ENCODE measurements at places on chromosomes 16 and 17.

- no peak for DNase-seq
These were observed 2.3 kb downstream of the ARL4D start for GRCh38 chr17:43400943-43401717.

GRCh38 chr16:525520-526180 lies 1.9 kb upstream of the CAPN15 start:
- no peak for DNase-seq

DNA sequence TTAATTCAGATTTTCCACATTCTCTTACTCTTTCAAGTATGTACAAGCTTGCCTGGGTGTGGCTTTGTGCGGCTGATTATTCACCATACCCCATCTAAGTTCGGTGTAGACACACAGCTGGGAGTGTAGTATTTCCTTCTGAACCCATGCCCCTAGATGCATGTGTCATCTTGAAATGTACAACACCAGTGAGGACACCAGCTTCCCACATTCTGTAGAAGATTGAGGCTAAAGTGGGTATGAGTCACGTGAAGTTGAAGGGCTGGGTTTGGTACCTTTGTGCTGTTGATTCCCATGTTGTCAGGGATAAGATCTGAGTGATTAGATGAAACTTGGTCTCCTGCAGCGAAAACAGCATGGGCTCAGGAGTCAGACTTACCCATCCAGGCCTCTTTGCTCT lies 14.6 kb upstream of the DHX8 start:
- no peak for DNase-seq

- no peak for DNase-seq
These were observed 151.9 kb downstream of the SALL1 start for GRCh38 chr16:50999181-50999580.

DNA sequence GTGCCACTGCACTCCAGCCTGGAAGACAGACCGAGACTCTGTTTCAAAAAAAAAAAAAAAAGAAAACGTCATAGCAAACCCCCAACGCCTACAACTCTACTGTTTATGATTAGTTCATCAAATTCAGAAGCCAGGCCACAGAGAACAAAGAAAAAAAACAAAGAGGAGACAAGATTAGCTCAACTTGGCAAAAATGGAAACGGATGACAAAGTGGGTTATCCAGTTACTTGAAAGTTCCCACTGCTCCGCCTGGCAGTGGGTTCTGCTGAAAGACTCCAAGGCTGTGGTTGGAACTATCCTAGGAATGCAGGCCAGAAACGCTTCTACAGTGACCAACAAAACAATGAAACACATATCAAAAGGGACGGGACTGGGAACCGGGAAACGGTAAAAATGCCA lies 53.1 kb downstream of the MRM3 start:
- no peak for DNase-seq

DNA sequence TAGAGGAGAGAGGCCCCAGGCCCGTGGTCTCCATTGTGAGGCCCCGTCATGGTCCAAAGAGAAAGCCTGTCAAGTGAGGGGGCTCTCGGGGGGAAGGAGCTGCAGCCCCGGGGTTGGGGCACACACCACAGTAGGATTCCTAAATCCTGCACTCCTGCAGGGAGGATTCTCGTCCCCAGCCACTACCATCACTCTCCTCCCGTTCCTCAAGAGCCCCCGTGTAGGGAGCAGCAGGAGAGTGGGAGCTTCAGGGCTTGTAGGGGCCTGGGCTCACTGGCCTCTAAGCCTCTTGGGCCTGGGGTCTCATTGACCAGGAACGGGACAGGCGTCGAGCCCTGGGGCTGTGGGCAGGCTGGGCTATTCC lies 821 bp downstream of the C16orf86 start:
- no peak for DNase-seq

DNA sequence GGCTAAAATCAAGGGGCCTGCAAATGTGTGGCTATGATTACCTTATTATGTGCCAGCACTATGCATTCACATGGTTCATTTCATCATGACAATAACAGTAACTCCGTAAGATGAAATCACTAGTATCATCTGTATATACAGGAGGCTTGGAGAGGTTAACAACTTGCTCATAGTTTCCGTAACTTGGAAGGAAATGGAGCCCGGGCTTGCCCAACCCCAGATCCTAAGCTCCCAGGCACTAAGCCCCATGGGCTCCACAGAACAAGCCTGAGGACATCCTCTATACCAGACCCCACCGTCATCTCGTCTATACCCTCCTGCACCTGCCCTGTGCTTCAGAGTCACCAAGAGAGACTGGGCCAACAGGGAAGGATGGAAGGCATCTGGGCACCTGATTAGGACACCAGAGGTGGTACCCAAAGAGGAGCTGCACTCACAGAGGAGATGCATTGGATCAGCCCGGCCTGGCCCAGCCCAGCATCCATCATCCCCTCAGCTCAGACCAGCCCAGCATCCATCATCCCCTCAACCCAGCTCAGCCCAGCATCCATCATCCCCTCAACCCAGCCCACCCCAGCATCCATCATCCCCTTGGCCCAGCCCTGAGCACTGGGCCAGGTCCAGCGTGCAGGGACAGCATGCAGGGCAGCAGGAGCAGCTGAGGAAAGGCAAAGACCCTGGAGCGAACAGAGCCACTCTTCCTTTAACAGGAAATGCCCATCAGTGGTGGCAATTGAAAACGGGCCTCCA lies 28.5 kb downstream of the NSMCE1 start:
- DNase-seq: no peak
